ENCODE measurements at places on chromosomes 7 and 10. TPM values are rescaled to one million over a fixed set of nuclear protein-coding genes. Genes with fewer than 3 reads are reported as not detected.

SEMA4G gene
- 9.3 TPM for total RNA-seq

TAC1 gene
- total RNA-seq: not detected

PLEKHA8 gene
- 5.4 TPM for total RNA-seq

NEUROG3 gene
- total RNA-seq: not detected

MOGAT3 gene
- total RNA-seq: not detected

HMX2 gene
- total RNA-seq: not detected

IL15RA gene
- 3.0 TPM for total RNA-seq

KCNH2 gene
- 1.5 TPM for total RNA-seq

IKZF1 gene
- total RNA-seq: not detected

SUN3 gene
- not detected for total RNA-seq

ELN gene
- total RNA-seq: 0.13 TPM

PCLO gene
- 0.88 TPM for total RNA-seq

DNAJB9 gene
- 10.2 TPM for total RNA-seq

DIP2C gene
- 11.1 TPM for total RNA-seq

NOS3 gene
- total RNA-seq: 0.63 TPM

FGFBP3 gene
- 2.7 TPM for total RNA-seq

NCF1 gene
- 0.29 TPM for total RNA-seq

C1GALT1 gene
- 25.7 TPM for total RNA-seq

MYO3A gene
- total RNA-seq: not detected

ZNF12 gene
- total RNA-seq: 9.6 TPM

HYAL4 gene
- total RNA-seq: not detected

OR13A1 gene
- total RNA-seq: not detected

CALCR gene
- total RNA-seq: not detected

ARHGAP22 gene
- total RNA-seq: 4.7 TPM

TAS2R5 gene
- 0.51 TPM for total RNA-seq

GBX1 gene
- not detected for total RNA-seq

ENTPD1 gene
- not detected for total RNA-seq

CALML5 gene
- total RNA-seq: not detected

UPK3BL1 gene
- total RNA-seq: 8.5 TPM

INSYN2A gene
- total RNA-seq: 2.3 TPM

TAS2R41 gene
- total RNA-seq: not detected

TLX1 gene
- total RNA-seq: not detected

ABLIM1 gene
- 30.3 TPM for total RNA-seq

CCDC71L gene
- 14.7 TPM for total RNA-seq

HABP2 gene
- 0.07 TPM for total RNA-seq

FAM24B gene
- 14.8 TPM for total RNA-seq

LGI1 gene
- not detected for total RNA-seq

SLC13A4 gene
- total RNA-seq: not detected

RASA4B gene
- 2.1 TPM for total RNA-seq

FAM25C gene
- total RNA-seq: not detected

COA1 gene
- total RNA-seq: 94.5 TPM

EPHA1 gene
- total RNA-seq: 0.29 TPM

ARHGAP19 gene
- 5.7 TPM for total RNA-seq

DNAH11 gene
- 0.14 TPM for total RNA-seq

CREB5 gene
- 5.3 TPM for total RNA-seq

SLC39A12 gene
- total RNA-seq: not detected

NEBL gene
- total RNA-seq: 8.5 TPM

EIF5AL1 gene
- total RNA-seq: 2.0 TPM

Data from A549 treated with GW870086 at 1 μM for 4 hours (cell line).